ENCODE measurements at places on chromosomes 4 and X.
A peak's percentile ranks its signal among the peaks of the same experiment; 100 is the strongest.

DNA sequence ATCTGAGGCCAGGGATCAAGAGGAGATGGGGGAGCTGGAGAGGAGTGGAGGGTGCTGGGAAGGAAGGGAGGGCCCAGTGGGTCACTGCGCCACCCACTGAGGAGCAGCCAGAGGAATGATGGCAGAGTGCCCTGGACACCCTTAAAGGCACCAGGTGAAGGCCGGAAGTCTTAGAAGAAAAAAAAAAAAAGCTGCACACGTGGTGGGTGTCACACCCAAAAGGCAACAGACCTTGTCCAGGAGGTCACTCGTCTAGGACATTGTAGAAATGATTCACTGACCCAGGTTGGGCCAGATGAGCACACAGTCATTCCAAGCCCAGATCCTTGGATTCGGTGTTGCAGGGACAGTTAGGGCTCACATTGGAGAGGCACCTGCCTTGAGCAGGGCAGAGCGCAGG, 93.5 kb upstream of the TRIM2 start:
- no peak for DNase-seq

DNA sequence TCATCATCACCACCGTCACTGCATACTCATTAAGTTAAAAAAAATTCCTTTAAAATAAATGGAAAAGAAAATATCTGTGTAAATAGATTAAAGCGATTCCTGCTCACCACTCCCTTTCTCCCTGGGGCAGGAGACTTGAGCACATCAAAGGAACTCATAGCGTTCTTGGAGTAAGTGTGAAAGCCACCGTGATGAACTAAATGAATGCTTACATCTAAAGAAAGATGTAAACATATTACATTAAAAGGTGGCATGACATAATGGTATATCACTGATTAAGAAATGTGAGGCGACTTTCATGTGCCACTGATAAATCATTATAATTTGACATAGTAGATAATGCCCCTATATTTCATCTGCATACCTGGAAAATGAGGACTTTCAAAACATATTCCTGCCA, 92.0 kb downstream of the SNCA start:
- no peak for DNase-seq

DNA sequence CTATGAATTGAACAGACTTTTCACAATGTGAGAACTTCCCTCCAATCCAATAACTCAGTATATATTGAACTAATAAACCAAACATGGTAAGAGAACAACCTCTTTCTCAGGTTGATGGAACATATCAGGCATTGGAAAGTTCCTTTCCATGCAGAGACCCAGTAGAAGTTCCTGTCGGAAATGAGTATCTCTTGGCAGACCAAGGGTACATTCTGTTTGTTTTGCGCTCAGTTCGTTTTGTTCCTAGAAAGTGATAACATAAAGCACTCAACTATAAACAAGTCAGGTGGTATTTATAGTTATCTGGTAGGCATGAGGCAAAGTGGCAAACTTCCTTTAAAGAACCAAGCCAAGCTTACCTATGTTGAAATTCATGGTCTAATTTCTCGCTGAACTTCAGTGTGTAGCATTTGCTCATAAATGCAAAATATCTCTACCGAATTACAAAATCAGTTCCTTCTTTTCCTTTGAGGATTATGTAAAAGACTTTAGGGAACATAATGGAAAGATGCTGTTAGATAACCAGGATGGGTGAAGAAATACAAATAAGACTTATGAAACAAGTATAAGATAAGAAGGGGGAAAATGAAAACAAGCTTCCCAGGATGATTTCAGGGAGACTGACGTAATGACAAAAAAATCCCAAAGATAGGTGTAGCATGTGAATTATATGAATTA, 120.3 kb downstream of the ARHGAP24 start:
- no peak for DNase-seq

- no peak for DNase-seq
These were observed 75.9 kb upstream of the LEF1 start for GRCh38 chr4:108244606-108245005.

- no peak for DNase-seq
These were observed 803.8 kb upstream of the AMOT start for GRCh38 chrX:113644426-113644825.

DNA sequence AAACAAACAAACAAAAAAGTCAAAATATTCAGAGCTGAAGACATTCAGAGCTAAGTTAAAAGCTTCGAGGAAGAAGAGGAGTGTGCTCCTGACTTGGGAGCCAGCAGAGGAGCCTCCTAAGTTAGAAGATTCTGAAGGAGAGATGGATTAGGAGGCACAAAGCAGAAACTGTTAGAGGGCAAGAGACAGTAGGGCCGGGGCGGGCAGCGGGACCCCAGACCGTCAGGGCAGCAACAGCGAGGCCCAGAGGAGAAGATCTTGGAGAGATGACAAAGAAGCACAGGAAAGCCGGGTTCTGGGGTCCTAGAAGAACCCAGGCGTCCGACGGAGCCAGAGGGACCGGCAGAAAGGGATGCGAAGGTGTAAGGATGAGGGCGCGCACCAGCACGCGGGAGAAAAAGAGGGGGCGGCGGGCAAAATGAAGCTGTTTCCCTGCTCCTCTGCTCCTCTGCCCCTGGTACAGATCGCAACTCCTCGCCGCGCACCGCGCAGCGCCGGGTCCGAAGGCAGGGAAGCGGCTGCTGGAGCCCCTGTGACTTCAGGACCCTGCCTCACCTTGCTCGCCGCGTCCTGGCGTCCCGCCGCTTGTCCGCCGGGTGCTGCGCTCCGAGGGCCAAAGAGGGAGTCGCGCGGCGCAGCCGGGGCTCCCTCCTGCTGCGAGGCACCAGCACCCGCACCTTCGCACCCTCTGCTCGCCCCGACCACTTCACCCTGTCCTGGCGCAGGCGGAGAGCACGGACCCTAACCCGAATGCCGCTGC, 477 bp downstream of the KLHL13 start:
- DNase-seq = peak; percentile 1

- DNase-seq = no peak
These were observed 2.9 kb downstream of the S100P start for GRCh38 chr4:6696611-6697010.

- DNase-seq = no peak
These were observed 178.4 kb upstream of the BMP3 start for GRCh38 chr4:80852061-80852460.

DNA sequence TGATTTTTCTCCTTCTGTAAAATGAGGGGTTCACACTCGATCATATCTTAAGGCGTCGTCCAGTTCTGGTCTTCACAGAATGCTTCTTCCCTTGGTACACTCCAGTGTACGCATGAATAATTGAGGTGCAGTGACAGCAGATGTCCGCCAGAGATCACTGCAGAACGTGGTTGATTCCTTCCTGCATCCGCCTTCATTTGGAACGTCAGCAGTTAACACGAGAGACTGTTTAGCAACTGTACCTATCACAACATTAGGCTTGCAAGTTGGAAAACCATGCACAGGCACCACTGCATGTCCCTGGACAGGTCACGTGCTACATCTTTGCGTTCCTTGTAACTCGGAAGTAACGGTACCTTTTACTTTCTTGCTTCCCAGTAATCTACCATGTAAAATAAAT, 66.0 kb upstream of the GEMIN8 start:
- DNase-seq = peak; percentile 3

- no peak for DNase-seq
These were observed 577.9 kb upstream of the ZFP42 start for GRCh38 chr4:187417721-187418120.

DNA sequence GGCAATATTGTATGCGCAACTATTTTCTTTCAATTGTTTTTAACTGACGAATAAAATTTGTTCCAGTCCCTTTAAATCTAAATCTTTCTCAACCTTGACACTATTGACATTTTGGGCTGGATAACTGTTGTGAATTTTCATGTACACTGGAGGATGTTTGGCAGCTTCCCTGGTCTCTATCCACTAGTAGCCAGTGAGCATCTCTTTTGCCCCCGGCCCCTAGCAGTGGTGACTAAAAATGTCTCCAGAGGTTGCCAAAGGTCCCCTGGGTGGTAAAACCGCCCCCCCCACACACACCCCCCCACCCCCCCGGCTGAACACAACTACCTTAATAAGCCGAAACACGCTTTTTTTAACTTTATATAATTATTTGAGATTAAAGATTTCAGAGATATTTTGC, 514 bp downstream of the FANCB start:
- no peak for DNase-seq
